ENCODE measurements at places on chromosomes 3 and 15.

- DNase-seq: no peak
Measured at GRCh38 chr3:146166826-146167225, 5.8 kb upstream of the PLOD2 start.

DNA sequence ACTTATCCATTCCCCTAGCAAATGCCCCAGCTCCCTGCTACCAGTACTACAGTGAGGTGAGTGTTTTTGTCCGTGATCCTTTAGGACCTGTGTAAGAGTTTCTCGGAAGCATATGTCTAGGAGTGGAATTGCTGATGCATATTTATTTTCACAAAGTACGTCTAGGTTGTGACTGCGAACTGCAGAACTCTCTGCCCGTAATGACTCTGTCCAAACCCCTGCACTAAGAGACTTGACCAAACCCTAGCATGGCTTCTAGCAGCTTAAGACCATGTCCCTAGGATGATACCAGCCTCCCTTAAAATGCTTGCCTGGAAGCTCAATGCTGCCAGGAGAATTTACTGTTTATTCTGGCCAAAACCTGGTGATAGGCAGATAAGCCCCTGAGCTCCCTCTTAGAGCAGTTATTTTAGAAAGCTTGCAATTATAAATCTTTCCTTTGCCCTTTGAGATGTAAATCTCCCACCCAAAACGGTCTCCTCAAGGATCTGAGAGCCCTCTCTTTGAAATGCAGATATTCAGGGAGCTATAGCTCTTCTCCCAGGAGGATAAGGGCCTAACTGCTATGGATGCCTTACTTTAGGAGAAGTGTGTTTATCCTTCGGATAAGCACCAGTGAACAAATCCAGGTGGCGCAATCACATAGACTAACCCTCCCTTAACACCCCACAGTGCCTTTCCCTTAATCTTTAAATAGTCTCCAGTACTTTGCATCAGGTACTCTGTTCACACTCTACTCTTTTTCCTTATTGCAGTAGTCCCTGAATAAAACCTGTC is 14.7 kb upstream of the CA12 start:
- DNase-seq: no peak

DNA sequence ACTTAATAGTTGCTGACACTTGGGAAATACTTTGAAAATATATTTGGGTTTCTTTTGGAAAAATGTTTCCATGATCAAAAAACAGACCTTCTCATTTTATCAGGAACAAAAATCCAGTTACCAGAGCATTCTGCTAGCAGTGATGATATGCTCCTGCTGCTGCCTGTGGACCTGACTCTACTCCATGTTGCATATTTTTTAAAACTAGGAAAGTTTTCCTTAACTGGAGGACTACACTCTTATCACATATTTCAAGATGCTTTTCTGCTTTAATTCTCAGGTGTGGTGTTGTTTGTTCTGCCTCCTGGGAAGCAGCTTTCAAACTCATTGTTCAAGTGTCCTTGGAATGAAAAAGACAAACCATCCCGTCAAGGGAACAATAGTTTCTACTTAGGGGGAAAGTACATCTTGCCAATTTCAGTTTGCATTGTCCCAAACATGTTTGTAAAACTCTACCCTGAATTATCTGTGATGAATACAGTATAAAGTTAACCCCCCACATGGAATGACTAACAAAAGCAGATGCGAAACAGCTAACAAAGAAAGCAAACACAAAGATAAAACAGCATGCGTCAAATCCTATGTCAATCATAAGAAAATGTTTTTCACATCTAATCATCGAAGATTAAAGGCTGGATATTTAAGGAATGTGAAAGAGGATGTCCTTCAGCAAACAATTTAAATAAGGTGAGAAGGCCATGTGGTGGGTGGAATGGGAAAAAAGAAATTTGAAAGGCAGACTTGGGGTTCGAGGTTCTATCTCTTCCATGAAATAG is 40.1 kb upstream of the PSMD6 start:
- no peak for DNase-seq

- DNase-seq: no peak
Measured at GRCh38 chr15:88904257-88904623, 8.9 kb upstream of the HAPLN3 start.

GRCh38 chr3:55343486-55344357 is 143.4 kb downstream of the WNT5A start:
- no peak for DNase-seq

DNA sequence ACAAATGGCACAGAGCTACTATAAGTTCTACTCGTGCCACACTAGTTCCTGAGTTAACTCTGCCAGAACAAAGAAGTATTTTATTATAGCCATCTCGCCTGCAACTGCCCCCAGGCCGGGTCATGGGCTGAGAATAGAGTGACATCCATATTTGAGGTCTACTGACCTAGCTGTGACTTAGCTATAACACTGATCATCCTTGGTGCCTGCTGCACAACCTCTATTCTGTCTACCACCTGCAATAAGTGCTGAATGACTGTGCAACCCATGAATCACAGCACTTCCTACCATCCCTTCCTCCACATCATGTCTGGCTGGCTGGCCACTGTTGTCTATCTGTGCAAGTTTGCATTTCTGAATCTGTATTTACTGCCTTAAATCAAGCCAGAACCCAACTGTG is 506.5 kb upstream of the TBL1XR1 start:
- no peak for DNase-seq

DNA sequence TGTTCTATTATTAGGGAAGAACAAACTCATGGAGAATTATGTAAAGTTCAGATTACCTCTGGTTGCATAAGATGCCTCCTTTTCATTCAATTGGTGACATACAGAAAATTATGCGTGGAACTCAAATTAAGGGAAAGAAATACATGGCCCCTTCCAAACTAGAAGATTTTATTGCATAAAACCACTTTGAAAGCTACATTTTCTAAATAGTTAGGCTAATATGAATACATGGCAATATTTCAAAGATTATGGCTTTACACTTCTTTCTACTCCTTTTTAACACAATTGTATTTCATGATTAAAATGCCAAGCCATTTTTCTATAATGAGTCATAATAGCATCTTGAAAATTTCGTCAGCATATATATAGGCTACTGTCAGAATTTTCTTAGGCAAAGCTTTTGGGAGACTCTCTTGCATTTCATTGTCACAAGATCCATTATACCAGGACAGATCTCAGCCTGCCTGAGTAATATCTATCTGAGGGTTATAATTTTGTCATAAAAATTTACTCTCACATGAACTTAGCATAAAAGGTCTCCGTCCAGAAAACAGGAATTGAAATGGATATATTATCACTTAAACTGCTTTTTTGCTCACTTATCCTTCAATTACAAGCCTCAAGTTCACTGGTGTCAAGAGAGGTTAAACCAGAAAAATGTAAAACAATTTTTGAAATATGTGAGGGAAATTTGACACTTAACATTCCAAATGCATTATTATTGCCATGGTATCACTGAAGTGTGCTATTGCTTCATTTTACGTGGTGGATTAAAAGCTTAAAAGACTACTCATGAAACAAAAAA is 37.1 kb downstream of the CPA3 start:
- no peak for DNase-seq

- DNase-seq: no peak
Measured at GRCh38 chr3:13335059-13335458, 85.1 kb downstream of the NUP210 start.

- peak; percentile 5 for DNase-seq
Measured at GRCh38 chr15:80695911-80696661, 976 bp downstream of the ABHD17C start.

GRCh38 chr15:58313304-58313703 is 118.5 kb upstream of the LIPC start:
- no peak for DNase-seq

GRCh38 chr3:16239086-16239770 is 25.5 kb downstream of the DPH3 start:
- DNase-seq: no peak

GRCh38 chr15:40844696-40845030 is 815 bp downstream of the SPINT1 start:
- peak; percentile 18 for DNase-seq

DNA sequence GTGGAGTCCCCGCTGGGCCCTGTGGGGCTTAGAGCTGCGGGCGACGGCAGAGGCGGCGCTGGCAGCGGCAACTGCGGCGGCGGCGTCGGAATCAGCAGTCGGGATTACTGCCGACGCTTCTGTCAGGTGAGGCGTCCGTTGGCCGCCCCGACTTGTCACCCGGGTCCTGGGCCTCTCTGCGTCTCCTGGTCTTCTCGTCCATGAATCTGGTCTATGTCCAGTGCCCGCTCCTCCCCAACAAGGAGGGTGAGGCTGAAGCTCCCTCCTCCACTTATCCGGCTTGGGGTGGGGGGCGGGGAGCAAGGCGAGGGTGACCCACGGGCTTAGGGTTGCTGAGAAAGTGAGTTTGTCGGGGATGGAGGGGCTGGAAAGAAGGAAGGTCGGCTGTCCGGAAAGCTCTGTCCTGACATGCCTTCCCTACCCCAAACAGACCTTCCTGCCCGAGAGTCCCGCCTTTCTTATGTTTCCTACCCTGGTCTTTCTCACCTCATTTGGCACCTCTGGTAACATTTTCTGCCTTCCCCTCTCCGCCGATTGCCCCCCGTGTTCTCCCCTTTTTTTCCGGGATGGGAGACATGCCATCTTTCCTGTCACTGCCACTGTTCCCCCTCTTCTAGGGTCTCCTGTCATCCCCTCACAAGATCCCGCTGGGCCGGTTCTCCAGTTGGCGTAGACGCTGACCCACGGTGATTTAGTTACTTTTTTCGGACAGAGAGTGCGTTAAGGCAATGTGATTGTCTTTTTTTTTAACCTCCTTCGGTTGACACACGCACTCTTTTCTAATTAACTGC is 520 bp downstream of the ZNF654 start:
- no peak for DNase-seq

- DNase-seq: no peak
Measured at GRCh38 chr3:18917923-18918322, 230.4 kb upstream of the KCNH8 start.

DNA sequence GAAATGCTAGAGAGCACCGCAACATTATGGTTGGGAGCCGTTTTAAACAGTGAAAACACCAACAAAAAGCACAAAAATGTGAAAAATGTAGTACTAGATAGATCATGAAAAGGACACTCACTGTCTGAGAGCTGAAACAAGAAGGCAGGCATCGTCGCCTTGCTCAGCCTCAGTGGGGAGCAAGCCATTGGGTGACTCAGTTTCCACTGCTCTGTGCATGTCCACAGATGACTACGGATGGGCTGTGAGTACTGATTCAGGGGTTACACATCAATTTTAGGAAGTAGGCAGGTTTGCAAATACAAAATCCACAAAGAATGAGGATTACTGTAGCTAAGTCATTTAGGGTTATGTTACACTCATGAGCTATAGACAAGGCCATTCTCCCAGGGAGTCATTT is 10.8 kb downstream of the NOX5 start:
- no peak for DNase-seq

GRCh38 chr3:66401675-66402491 is 98.9 kb downstream of the LRIG1 start:
- DNase-seq: no peak

GRCh38 chr3:81938681-81939080 is 177.2 kb upstream of the GBE1 start:
- DNase-seq: no peak

GRCh38 chr3:105040026-105040622 is 326.6 kb upstream of the ALCAM start:
- no peak for DNase-seq

- DNase-seq: peak; percentile 48
Measured at GRCh38 chr3:13866041-13866965, 13.6 kb downstream of the WNT7A start.

DNA sequence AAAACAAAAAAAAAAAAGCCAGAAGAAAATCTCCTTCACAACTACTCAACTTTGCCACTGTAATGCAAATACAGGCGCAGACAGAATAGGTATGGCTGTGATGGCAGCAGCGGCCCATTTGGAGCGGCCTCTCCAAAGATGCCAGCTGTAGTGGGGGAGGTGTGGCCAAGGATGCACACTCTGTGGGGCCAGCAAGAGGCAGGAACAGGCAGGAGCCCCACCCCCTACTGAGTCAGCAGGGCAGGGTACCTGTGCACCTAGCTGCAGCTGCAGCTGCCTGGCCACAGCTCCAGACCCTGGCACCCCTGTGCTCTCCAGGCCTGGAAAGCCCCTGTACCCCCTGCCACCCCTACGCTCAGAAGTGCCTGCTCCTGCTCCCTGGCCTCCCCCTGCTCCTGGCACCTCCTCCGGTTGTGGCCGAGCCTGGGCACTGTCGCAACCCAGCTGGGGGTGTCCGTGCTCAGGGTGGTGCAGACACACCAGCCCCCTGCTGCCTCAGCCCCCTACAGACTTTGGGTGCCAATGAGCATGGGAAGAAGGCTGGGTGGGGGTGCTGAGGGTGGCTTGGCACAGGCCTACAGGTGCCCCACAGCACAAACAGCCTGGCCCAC is 312.7 kb downstream of the ULK4 start:
- no peak for DNase-seq

DNA sequence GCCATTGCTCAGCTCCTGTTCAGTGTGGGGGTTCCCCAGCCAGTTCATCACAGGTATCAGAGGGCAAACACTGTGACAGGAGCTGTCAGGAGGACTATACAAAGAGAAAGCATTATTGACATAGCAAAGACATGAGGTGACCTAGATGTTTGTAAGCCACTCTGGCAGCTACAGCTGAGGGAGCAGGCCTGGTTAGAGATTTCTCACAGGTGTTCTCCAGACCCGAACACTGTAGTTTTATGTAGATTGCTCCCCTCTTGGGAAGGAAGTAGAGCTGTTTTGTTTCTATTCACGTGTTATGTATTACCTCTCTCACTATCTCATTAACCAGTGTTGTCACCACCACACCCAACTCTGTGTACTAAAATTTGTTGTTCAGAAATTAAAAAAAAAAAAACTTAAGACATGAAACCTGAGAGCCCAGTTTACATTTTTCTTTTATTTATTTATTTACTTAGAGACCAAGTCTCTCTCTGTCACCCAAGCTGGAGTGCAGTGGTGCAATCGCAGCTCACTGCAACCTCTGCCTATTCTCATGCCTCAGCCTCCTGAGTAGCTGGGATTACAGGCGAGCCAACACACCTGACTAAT is 123.7 kb downstream of the RBPMS2 start:
- DNase-seq: peak; percentile 22

GRCh38 chr15:99511866-99512661 is 53.7 kb upstream of the MEF2A start:
- no peak for DNase-seq

DNA sequence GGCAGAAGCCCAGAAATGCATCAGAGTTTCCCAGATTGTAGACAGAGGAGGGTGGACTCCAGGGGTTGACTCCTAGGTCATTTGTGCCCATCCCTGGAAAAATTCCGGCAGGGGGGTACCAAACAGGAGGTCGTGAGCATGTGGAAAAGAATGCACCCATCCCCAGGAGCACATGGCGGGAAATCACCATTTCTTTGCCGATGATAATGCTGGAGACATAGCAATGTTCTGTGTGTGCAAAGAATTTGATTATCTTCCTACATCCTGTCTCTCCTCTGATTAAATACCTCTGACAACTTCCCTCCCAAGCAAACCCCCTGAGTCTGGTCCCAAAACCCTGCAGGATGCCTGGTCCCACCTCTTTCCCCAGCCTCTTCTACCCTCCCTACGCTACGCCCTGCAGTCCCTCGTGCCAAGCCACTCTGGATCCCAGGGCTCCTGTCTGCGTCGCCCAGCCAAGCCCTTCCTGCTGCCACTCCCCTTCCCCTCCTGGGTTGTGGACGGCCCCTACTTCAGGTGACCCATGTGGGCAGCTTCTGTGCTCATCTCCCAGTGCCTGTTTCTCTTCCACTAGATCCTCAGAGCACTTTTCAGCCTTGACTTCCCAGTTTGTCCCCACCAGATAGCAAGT is 15.8 kb downstream of the WNT7A start:
- no peak for DNase-seq
